ENCODE measurements at places on chromosomes 16 and 17.

DNA sequence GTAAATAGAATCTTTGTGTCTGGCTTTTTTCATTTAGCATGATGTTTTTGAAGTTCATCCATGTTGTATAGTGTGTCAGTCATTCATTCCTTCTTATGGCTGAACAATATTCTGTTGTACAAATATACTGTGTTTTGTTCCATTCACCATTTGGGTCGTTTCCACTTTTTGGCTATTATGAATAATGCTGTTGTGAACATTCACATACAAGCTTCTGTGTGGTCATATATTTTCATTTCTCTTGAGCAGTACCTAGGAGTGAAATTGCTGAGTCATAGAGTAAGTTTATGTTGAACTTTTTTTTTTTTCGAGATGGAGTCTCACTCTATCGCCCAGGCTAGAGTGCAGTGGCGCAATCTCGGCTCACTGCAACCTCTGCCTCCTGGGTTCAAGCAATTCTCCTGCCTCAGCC lies 32.3 kb upstream of the TAOK1 start:
- DNase-seq = no peak

DNA sequence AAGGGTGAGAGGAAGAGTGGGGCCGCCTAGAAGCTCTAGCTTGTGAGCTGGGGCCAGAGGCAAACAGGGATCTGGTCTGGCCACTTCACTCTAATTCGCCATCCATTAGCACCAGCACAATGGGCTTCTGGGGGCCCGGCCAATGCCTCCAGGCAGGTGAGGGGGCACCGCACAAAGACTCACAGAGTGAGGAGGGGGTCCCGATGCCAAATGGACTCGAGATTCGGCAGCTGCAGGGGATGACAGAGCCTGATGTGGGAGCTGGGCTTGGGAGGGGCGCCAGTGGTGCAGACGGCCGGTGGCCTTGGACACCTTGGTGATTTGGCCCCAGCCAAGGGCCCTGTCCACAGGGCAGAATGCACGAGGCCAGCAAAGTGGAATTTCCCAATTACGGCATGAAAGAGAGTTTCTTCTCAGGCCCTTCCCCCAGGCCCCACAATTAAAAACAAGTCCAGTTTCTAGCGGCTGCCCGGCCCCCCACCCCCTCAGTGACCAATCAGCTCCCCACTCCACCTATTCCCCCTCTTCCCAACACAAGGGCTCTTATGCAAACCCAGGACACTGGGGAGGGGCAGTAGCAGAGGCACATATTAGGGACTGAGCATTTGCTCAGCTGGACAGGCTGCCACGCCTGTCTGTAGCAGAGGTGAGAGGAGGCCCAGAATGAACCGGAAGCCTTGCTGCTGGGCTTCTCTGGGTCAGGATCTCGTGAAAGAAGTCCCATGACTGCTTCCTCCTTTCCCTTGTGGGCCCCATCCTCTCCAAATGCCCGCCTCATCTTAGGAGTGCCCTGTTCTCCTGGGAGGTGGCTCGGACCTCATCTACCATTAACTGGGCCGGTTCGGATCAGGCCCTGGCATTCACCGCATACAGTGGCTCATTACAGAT lies 39.4 kb upstream of the MTSS2 start:
- no peak for DNase-seq

- DNase-seq = no peak
Measured at GRCh38 chr17:45992904-45993303, 6.1 kb upstream of the STH start.

DNA sequence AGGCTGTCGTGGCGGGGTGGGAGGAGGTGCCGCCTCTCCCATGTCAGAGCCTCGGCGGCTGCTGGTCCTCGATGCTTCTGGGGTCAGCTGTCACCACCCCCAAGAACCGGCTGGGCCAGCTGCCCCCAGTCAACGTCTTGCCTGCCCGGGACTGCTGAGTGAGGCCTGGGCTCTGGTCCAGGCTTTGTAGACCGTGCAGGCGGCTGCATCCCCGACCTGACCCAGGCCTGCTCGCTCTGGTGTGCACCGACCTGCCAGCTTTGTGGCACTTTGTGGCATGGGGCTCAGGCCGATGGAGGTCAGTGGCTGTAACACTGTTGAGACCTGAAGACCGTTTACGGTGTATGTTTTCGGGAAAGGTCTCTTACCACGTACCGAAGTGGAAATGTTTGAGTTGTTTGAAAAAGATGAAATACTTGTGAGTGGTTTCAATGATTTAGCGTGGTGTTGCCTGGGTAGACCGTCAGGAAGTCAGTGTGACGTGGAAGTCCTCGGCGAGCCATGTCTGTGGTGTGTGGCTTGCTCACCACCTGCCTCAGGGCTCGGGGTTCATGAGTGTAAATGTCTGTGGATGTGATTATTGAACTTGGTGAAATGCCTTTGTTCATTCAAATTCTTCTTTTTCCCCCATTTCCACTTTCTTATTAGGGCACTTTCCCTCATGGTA lies 53.2 kb upstream of the ZNF750 start:
- DNase-seq = no peak

- no peak for DNase-seq
Measured at GRCh38 chr16:15415511-15415985, 18.8 kb upstream of the BMERB1 start.

- no peak for DNase-seq
Measured at GRCh38 chr16:26963109-26963508, 103.6 kb upstream of the C16orf82 start.

DNA sequence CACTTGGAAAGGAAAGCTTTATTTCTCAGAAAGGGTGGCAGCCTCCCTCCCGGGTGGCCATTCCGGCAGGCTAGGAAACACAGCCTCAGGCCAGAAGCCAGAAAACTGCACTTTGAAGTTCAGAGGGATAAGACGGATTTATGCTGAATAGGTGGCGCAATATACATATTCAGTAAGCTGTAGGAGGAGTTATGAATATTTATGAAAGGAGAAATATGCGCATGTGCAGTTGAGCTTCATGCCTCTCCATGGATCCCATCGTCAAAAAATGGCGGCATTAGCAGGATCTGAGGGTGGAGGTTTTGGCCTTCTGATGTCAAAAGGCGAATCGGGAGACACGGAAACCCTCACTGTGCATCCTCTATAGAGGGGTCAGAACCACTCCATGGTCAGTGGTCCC lies 82.3 kb downstream of the KATNIP start:
- DNase-seq = no peak

- no peak for DNase-seq
Measured at GRCh38 chr17:75371981-75372380, 33.5 kb downstream of the GRB2 start.

DNA sequence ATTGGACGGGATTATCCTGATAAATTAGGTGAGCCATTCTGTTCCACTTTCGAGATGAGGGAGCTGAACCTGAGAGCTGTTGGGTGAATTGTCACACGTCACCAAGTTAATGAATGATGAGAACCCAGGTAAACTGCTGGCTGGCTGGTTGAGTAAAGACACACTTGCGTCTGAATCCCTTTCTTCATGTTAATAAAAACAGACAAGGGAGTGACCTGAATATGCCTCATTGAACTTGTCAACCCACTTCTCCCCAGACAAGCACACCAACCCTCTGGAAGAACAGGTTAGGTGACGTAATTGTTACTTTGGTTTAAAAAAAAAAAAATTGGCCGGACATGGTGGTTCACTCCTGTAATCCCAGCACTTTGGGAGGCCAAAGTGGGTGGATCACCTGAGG lies 400.9 kb upstream of the CDH5 start:
- no peak for DNase-seq

DNA sequence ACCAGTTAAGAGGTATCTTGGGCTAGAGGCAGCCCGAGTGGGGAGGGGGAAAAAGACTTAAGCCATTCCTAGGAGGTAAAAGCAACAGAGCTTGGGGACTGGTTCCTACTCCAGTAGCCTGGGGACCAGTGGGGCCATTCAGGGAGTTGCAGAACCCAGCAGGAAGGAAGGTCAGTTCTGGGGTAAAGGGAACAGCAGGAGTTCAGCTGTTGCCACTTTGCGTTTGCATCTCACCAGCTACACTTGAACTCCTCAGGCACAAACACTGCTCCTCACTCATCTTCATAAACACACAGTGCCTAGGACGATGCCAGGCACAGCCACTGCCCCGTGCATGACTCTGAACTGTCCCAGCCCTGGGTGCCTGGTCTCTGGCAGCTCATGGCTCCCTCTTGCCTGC lies 4.0 kb downstream of the HAP1 start:
- no peak for DNase-seq

Measured in NCI-H1417 treated with DMSO at 0.1 percent for 48 hours (cell line).